GM04504 (cell line): ENCODE measurements at places on chromosomes 5 and 9.

GRCh38 chr9:128728298-128728697 is 4.4 kb upstream of the ZDHHC12 start:
- no peak for DNase-seq

DNA sequence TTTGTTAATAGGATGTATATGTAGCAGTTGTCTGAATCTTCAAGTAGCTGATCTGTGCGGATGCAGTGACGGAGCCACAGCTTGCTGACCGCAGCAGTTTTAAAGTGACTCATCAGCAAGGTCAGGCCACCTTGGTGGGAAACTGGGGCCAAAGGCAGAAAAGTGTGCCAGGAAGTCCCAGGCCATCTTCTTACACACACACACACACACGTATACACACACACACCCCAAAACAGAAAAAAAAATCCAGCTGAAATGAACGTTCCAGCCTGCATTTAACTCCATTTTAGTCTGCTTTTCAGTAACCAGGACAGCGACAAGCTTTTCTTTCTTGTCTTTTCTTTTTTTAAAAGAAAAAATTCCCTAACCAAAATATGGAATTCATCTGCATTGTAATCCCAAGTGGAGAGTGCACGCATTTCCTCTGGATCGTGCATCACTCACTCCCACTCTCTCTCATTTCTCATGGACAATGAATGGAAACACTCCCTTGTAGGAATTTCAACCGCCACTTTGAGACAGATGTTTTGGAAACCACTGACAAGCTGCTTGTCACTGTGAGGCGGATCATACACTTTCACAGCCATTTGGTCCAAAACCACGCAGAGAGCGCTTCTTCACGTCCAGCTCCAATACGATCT is 103.9 kb downstream of the LHFPL2 start:
- no peak for DNase-seq

GRCh38 chr9:78866207-78867132 is 569.5 kb downstream of the PSAT1 start:
- DNase-seq: peak; percentile 83

GRCh38 chr9:93397661-93398373 is 53.7 kb upstream of the FAM120A start:
- DNase-seq: peak; percentile 10

DNA sequence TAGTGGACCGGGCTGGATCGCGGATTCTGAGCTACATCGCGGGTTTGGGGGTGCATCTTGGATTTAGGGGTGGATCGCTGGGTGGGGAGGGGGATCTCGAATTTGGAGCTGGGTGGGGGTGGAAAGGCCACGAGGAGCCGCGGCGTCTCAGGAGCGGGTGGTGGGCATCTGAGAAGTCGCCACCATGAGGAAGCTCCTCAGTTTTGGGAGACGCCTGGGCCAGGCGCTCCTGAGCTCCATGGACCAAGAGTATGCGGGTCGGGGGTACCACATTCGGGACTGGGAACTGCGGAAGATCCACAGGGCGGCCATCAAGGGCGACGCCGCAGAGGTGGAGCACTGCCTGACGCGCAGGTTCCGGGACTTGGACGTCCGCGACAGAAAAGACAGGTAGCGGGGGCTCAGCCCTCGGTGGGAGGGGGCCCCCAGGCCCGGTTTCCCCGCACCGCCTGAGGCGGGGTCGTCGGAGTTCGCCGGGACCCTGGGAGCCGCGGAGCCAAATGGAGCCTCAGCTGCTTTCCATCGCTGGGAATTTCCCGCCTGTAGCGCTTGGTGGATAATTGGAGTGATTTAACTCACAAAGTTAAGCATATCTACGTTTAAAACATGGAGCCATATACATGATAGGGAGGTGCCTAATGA is 376 bp downstream of the ANKRD18B start:
- DNase-seq: no peak

- DNase-seq: peak; percentile 51
Measured at GRCh38 chr5:132190161-132190817, 37.4 kb downstream of the P4HA2 start.
